ENCODE measurements at places on chromosomes 12 and 14. TPM values are rescaled to one million over a fixed set of nuclear protein-coding genes. Genes with fewer than 3 reads are reported as not detected.

MDM1 gene
- total RNA-seq, result 10.7 TPM

KLRG1 gene
- 9.1 TPM for total RNA-seq

JAG2 gene
- total RNA-seq, result 6.2 TPM

LTB4R2 gene
- total RNA-seq, result 7.0 TPM

- DNase-seq, result no peak
Observed at GRCh38 chr12:47814539-47815170, 5.0 kb downstream of the HDAC7 start.
